ENCODE measurements at places on chromosomes 11 and 22.

DNA sequence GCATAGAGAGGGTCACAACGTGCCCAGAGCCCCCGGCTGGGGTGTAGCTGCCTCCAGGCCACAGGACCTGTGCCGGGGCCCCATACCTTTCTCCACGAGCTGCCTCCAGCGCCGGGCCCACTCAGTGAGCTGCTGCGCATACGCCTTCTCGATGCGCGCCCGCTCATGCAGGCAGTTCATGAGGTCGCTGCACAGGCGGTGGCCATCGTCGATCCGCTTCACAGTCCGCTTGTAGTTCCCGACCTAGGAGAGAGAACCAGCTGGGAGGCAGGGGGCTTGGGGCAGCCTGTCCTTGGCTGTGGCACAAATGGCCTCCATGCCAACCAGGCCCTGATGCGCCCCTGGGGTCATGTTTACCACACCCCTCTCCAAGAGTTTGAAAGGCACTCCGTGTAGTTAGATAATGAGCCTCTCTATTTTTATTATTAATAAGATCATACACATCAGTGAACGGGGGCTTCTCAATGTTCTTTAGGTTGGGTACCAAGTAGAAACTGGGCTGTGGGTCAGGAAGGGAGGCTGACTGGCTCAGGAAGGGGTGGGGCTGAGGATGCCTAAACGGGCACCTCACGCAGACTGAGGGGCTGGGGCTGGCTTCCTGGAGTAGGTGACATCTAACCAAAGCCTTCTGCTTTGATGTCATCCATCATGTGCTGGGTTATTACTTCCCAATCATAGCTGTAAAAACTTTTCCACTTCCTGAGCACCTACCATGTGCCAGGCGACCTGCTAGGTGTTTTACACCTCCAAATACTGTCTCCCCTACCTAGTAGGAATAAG, 36.5 kb upstream of the ARFGAP3 start:
- DNase-seq = no peak

DNA sequence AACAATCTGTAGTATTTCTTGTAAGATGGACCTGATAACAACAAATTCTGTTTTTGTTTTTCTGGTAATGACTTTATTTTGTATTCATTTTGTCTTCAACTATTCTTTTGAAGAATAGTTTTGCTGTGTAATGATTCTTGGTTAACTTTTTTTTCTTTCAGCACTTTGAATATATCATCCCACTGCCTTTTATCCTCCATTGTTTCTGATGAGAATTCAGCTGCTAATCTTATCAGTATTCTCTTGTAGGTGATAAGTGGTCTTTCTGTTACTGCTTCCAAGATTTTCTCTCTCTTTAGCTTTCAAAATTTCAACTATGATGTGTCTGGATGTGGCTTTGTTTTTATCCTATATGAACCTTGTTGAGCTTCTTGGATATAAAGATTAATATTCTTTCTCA, 21.5 kb downstream of the GALNT18 start:
- DNase-seq = no peak

DNA sequence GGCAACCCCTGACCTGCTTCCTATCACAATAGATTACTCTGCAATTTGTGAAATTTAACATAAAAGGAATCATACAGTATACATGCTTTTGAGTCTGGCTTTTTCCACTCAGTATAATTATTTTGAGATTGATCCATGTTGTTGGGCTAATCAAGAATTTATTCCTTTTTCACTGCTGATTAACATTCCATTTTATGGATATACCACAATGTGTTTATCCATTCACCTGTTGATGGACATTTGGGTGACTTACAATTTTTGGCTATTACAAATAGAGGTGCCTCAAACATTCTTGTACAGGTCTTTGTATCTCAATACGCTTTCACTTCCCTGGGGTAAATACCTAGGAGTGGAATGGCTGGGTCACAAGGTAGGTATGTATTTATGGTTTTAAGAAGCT, 24.9 kb downstream of the TENM4 start:
- DNase-seq = no peak

DNA sequence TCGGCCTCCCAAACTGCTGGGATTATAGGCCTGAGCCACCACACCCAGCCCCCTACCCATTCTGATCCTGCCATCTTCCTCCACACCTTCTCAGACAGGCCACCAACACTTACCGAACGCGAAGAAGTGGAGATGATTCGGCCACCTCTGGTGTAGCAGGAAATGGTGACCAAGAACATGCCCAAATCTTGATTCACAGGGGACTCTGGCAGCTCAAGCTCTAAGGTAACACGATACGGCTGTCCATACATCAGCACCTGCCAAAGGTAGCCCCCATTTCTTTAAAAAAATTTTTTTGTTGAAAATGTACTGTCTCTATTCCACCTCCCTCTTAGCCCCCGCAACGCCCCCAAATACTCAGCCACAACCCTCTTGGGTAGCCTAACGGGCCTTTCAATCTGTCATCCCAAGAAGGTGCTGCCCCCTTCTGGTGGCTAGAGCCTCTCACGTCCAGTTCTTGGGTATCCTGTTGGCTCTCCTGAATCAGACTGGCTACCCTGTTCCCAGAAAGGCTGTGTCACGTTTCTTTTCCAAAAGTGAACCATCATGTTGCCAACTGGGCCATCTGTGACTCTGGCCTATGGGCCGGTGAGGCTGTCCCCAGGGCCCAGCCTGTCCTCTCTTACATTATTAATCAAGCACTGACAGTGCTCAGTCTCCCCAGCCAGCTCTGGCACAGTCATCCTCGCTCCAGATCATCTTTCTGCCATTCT, 5.3 kb upstream of the LRRN4CL start:
- DNase-seq = peak; percentile 52

- no peak for DNase-seq
Observed at GRCh38 chr11:116224154-116224888, 548.5 kb downstream of the BUD13 start.

- no peak for DNase-seq
Observed at GRCh38 chr11:40683010-40683409, 776.4 kb downstream of the LRRC4C start.

GRCh38 chr11:67082071-67082791, 25.6 kb downstream of the RHOD start:
- no peak for DNase-seq

- DNase-seq = no peak
Observed at GRCh38 chr11:72799441-72799840, 5.6 kb upstream of the STARD10 start.

DNA sequence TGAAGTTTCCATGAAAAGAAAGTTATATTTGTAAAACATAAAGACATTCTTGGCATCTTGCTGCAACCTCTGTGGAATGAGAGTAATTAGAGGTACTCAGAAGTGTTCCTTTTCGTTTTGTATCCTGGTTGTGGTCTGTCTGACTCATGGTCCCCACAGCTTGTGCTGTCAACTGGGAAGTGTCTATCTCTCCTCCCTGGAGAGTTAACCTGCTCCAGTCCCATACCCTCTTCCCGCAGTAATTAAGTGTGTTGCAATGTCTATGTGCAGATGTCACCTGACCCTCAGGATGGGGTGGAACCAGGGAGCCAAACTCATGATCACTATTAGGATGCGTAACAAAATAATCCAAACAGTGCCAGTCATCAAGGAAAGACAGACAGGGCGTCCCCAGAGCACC, 23.0 kb upstream of the ZDHHC13 start:
- peak; percentile 52 for DNase-seq

DNA sequence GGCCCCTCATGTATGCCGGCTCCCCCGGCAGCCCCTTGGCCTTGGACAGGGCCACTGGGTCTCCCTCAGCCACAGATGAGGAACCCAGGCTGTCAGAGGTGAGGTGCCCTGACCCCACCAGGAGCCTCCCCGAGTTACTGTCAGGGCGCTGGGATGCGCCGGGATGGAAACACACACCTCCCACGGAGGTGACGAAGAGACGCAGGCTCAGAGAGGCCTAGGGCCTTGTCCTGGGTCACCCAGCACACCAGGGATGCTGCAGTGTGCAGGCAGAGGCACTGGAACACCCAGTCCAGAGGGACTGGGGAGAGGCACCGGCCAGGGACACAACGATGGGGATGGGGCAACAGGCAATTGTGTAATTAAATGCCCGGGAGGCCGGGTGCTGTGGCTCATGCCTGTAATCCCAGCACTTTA, 81.2 kb upstream of the PRR5 start:
- DNase-seq = no peak

GRCh38 chr11:100961633-100962032, 168.0 kb downstream of the PGR start:
- DNase-seq = peak; percentile 19

GRCh38 chr22:50007057-50007511, 5.5 kb downstream of the IL17REL start:
- DNase-seq = no peak

DNA sequence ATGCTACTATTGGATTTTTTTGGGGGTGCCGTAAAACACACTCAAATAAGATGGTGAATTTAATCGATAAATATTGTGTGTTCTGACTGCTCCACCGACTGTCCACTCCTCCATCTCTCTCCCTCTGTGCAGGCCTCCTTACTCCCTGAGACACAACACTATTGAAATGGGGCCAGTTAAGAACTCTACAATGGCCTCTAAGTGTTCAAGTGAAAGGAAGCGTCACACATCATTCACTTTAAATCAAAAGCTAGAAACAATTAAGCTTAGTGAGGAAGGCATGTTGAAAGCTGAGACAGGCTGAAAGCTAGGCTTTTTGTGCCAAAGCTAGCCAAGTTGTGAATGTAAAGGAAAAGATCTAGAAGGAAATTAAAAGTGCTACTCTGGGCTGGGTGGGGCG, 156.7 kb downstream of the CTTN start:
- no peak for DNase-seq

DNA sequence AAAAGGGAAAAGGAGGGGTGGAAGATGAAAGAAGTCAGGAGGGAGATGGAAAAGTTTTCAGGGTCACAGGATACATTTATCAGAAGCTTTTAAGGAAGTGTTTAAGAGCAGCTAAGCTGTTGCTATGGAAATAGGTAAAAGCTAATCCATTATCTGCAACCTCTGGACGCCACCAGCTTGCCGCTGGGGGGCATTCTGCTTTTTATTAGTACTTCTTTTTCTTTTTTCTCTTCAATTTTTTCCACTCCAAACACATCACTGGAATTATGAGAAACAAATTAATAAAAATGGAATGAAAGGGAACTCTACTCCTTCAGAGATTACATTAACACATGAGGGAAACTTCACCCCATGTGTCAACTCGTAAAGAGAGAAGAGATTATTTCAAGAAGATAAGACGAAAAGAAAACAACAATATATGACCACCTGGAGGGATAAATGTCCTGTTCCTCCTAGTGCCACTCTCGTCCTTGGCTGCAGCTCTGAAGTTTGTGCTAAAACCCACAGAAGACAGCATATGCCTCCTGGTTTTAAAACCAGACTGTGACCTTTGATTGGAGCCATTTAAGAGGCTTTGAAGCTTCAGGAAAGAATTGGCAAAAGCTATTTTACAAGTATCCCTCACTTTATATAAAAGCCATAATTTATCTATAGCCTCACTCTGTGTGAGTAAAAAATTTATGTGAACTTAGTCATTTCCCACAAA, 972.8 kb downstream of the OPCML start:
- DNase-seq = no peak

DNA sequence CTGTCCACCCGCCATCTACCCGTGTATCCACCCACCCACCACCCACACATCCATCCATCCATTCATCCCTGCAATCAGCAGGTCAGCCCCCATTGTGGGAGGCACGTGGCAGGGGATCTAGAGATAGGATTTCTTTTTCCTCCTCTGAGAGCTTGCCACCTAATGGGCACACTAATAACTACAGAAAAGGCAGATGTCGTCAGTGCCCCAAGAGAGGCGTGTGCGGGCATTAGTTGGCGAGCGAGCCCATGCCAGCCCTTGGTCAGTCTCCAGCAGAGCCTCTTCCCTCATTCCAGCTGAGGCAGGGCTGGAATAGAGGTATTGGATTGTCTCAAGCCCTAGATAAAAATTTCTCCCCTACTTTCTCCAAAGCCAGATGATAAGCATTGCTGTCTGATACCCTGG, 9.7 kb downstream of the USP2 start:
- no peak for DNase-seq

DNA sequence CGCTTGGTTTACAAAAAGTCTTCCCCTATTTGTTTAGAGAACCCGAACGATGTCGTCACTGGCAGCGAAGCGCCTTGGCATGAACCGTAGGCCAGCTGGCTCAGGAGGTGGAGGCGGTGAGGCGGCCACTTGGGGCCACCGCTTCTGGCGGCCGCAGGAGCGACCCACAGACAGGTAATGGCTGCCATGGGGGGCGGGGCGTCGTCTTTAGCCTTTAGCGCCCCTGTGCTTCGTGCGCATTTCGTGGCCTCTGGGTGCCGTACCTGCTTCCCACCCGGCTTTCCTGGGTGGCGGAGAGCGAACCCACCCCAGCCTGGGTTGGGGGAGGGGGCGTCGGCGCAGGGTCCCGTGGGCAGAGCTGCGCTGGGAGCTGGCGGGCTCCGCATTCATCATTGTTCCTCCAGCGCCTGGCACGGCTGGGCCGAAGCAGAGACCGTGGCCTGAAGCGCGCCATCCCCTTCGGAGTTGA, 469 bp upstream of the OSBP2 start:
- peak; percentile 21 for DNase-seq

DNA sequence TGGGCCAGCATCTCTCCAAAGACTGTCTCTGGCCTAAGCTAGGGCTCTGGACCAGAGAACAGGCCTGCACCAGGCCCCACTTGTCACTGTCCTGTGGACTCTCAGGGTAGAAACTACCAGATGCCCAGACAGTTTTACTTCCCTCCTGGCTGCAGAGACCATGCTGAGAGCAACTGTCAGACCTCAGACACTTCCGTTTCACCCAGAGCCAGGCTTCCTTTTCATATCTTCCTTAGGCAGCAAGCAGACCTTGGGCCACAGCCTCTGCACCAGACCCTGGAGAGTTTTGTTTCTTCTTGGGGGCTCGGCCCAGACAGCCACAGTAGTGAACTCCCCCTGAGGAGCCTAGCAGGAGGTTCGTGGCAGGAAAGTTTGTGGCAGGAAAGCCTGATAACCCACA, 12.1 kb upstream of the FCHSD2 start:
- DNase-seq = no peak

- DNase-seq = no peak
Observed at GRCh38 chr11:128919216-128919615, 23.5 kb downstream of the TP53AIP1 start.

DNA sequence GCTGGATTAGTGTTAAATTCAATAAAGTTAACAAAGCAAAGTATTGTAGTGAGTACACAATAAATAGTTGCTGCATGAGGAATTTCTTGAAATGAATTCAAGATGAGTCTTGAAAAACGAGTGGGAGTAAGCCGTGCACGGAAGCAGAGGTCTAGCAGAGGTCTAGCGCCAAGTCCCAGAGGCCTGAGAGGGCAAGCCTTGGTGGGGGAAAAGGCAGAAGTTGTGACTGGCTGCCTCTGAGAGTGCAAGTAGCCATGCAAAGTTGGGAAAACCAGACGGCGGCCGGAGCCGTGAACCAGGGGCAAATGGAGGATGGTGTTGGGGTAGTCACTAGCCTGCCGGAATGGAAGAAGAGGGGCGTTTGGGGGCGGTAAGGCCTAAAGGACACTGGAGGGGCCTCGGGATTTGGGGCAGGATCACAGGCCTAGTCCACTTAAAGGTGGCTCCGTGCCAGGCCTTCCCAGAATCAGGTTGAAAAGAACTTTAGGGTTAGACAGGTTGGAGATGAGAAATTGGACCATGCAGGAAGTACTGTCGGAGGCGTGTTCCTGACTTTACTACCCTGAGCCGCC, 379 bp upstream of the SLC3A2 start:
- DNase-seq = peak; percentile 78

Data from mammary epithelial cell (primary cell).